HFFc6 (cell line): ENCODE measurements at places on chromosomes 7 and 10.

GRCh38 chr7:148919859-148920258 is 35.8 kb upstream of the EZH2 start:
- no peak for DNase-seq

- no peak for DNase-seq
Observed at GRCh38 chr10:101767600-101767945, 8.3 kb downstream of the FGF8 start.

- no peak for DNase-seq
Observed at GRCh38 chr10:87966459-87966858, 103.0 kb downstream of the PTEN start.

- DNase-seq: no peak
Observed at GRCh38 chr10:71990706-71991269, 26.6 kb downstream of the CHST3 start.

DNA sequence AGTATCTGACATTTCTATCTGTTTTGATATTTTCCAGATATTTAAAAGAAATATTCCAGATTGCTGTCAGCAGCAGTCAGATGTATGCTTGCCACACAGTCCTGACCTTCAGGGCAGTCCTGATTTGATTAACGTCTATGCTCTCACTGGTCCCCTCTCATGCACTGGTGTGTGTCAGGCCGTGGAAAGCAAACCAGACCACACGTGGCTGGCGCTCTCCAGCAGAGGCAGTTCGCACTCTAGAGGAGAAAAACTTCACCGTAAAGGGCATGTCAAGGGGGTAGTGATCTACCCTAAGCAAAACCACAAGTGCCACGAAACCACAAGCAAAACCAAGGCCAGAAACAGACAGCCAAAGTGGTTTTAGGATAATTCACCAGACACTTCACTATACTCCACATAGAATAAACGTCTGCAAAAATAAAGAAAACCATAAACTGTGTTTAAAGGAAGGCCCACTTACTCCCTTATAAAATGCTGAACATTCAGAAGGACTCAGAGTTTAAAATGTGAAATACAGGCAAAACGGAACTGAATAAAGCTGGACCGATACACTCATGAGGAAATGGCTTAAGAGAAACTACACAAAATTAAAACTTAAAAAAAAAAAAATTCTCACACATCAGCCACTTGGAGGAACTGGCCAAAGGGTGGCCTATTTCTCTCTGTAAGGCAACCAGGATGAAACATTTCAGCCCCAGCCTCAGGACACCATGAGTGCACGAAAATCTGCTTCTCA is 26.4 kb downstream of the PARP12 start:
- no peak for DNase-seq

DNA sequence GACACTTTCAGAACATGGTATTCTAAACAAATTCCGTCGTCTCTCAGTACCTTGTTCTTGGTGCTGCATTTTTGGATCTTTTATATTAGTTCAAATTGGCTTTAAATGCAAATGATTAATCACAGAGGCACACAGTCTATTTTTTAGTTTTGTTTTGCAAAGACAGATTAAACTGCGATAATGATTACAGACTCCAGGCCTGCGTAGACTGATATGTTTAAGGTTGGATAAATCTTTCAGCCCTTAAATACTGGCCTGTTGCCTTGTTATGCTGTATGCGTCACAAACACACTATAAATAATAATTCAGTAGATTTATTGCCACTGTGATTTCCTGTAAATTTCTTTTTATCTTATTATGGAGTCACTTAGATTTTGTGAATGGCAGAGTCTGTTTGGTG is 19.3 kb downstream of the CACNB2 start:
- DNase-seq: no peak

DNA sequence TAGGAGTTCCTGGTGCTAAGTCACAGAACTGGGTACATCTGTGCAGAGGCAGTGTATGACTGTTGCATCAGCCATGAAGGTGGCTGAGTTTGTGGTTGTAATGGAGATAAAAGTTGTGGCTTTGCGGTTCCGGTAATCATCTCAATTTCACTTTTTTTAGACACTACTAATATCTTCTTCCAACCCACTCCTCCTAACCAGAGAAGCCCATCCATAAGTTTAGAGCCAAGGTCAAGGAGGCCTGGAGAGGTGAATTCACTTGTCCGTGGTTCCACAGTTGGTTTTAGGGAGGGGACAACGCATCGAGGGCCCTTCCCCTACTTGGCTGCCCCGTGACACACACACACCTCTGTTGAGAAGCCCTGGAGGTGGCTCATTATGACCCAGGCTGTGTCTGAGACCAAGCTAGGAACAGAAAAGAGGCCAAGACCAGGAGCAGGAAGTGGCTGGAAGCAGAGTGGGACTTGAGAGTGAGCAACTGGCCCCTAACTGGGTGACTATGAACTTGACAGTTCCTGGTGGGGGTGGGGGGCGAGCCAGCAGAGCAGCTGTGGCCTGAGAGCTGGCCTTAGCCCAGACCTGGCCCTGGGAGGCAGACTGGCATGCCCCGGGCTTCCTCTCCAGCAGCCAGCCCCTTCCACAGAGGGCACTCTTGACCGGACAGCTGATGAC is 66.8 kb upstream of the COL13A1 start:
- no peak for DNase-seq

DNA sequence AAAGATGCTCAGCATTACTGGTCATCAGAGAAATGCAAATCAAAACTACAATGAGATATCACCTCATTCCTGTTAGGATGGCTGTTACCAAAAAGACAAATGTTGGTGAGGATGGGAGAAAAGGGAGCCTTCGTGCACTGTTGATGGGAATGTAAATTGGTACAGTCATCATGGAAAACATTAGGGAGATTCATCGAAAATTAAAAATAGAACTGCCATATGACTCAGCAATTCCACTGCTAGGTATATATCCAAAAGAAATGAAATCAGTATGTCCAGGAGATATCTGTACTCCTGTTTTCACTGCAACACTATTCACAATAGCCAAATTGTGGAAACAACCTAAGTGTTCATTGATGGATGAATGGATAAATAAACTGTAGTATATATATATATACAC is 228.1 kb downstream of the ACTR3B start:
- DNase-seq: peak; percentile 13

DNA sequence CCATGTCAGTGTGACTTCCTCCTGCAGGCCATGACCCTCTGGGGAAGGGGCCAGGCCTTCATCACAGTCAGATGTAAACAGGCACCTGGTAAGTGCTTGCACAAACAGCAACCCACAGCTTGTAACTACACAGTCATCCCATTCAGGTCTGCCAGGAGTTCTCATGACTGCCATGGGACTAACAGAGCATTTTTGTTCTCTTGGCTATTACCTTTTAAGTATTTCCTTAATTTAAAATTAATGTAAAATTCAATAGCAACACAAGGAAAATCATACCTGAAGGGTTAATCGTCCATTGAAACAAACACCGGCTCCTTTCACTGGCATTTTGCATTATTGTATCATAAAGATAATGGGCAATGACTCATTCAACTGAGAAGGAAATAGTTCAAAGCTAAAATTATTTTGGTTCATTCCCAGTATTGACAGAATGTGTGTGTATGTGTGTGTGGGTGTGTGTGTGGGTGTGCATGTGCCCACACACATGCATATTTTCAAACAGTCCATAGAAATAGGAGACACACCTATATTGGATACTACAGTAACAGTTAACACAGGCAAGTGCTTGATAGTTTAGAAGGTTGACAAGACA is 307.9 kb downstream of the WDR11 start:
- no peak for DNase-seq

DNA sequence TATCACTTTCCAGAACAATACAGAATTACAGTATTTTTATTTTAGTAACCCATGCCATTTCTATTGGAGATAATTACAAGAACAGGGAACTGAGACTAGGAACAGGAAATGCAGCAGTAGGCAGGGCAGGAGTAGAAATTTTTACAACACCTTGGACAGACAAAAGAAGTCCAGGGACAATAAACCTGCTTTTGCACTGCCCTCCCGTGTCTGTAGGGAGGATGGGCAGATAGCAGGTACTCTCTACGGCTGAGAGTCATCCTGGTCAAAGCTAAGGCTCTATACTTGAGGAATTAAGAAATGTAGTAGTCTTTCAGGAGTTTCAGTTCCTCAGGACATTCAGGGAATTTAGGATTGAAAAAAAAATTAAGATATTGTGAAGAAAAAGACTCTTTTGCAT is 63.4 kb downstream of the VAX1 start:
- no peak for DNase-seq

- no peak for DNase-seq
Observed at GRCh38 chr10:70122742-70123141, 9.9 kb downstream of the AIFM2 start.

- DNase-seq: no peak
Observed at GRCh38 chr10:77679217-77679616, 41.6 kb upstream of the KCNMA1 start.

DNA sequence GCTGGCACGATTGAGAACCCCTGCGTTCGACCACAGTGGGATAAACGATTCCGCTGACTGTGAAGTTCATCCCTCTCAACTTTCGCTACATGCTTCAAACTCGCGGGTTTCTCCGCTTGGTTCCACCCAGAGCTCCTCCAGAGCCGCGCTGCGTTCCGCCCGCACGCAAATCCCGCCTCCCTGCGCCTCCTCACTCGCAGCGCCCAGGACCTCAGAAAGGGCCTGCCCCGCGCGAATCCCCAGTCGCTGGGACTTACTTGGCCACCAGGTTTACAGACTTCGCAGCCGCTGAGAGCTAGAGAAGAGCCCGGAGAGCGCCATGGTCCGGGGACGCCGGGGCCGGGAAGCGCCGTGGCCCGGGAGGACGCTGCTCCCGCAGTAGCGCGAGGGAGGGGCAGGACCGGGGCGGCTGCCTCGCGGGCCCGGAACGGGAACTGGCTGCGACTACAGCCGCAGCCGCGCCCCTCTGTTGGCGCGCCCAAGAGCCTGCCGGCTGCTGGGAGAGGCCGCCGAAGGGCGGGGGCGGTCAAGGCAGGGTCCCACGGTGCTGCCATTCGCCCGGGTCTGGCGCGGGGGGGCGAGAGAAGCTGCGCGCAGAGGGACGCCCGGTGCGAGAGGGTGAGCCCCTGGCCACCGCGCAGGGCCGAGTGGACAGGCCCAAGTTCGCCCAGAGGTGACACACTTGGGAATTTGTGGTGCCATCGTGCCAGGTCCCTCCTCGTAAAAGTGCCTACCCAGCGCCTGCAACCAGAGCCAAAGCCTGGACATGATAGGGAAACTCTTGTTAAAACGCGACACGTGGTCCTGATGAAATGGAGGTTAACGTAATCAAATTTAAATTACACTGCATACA is at the start of gene NOD1:
Gene NOD1, minus strand, starts transcription at position 436 of the 853 bp plus-strand sequence. CDS start 21,863 bp downstream, outside the sequence.
- DNase-seq: peak; percentile 46

DNA sequence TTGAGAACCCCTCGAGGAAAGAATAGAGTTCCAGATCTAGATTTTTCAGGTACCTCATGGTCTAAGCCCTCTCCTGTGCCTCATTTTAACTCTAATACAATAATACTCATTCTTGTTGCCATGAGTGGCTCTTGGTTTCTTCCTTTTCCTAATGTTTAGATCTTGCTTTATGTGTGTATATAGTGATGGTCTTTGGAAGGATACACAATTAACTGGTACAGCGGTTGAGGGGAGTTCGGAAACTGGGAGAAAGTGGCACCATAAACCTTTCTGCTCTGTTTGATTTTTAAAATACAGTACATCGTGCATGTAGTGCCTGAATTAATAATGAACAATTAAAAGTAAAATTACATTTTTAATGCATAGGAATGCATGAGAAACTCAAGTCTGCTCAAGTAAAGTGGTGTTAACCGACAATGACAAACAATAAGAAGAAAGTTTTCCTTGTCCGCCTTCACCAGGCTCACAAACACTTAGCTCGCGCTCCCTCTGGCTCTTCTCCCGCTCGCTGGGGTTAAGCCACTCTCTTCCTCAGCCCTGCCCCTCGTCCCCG is 386 bp upstream of the EIF4EBP2 start:
- DNase-seq: no peak

GRCh38 chr10:110144507-110144906 is 62.9 kb upstream of the MXI1 start:
- no peak for DNase-seq

GRCh38 chr10:90484518-90484917 is 373.3 kb downstream of the HTR7 start:
- no peak for DNase-seq

GRCh38 chr10:72790216-72790990 is 98.5 kb downstream of the MCU start:
- no peak for DNase-seq

- no peak for DNase-seq
Observed at GRCh38 chr10:112045938-112046337, 137.6 kb downstream of the GPAM start.

- DNase-seq: no peak
Observed at GRCh38 chr10:71582019-71582418, 137.6 kb downstream of the C10orf105 start.

GRCh38 chr7:93315896-93316295 is 83.7 kb downstream of the VPS50 start:
- DNase-seq: peak; percentile 61

DNA sequence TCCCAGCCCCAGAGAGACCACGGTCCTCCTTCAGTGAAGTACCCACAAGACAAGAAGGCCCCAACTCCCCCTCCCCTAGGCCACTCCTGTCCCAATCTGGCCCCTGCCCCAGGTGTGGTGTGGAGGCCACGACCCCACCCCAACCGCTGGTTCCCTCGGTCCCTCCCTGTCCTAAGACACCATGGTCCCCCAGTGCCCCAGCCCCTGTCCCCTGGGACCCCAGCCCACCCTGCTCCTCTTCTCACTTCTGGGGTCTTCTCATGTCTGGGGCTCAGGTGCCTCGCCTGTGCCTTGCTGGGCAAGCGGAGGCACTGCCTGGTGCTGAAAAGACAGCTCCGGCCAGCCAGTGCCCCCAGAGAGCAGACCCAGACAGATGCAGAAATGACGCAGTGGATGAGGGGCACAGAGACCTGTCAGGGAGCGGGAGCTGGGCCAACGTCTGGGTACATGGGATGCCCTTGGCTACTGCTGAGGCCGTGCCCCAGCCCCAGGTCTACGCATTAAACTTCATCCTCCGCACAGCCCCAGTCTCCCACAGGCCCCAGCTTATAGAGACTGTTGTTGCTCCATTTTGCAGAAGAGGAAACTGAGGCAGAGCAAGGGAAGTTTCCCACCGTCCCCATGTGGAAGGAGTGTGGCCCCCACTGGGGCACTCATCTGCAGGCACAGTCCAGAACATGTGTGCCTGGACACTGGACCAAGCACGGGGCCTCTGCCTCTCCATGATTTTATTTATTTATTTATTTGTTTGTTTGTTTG is 14.8 kb downstream of the GRIFIN start:
- DNase-seq: no peak

- DNase-seq: peak; percentile 17
Observed at GRCh38 chr7:129993275-129993674, 40.5 kb upstream of the UBE2H start.

DNA sequence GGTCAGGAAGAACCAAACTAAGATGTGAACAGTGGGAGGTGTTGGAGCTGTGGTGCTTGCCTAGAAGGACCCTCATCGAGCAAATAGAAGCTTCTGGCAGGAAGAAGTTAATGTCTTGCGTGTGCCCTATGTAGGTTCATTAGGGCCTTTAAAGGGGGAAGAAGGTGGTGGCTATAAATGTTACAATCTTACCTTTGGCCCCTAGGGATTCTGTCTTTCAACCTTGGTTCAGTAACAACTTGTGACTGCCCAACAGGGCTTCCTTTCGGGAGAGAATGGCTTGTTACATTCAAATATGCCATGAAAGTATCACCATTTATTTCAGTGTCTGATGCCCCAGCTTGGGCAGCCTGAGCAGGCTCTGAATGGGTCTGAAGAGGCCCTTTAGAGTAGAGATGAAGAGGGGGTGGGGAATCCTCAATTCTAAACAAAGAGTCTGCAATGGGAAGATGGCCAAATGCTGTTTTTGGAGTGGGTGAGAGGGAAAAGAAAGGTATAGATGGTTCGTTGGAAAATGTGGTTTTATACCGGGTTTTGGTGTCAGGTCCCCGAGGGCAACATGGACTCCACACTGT is 108.0 kb downstream of the TCF7L2 start:
- no peak for DNase-seq
